H9 (cell line): ENCODE measurements at places on chromosomes 12 and 14.

DNA sequence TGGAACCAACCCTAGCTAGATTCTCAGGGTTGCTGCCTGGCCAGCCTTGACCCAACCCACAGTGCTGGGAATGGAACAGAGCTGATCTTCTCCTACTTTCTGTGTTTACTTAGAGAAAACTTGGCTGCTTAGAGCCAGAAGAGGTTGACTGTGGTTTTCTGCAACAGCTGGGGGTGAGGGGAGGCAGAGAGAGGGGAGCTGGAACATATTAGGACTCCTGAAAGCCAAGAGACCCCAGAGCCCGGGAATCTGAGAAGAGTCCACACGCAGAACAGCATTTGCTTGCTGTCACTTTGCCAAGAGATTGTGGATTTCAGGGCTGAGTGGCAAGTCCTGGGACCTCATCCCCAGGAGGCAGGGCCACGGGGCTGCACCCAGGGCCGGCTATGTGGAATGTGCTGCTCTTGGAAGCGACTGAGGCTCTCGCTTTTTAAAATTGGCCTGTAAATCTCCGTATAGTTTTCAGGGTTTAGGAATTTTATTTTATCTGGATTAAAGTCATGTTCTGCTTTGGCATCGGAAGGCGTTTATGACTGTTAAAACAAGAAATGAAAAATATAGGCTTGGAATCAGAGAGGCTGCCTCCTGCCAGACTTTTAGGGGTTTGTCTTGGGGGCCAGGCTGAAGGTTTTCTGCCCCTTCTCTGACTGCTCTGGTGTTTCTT, 22.3 kb upstream of the MED13L start:
- no peak for DNase-seq

DNA sequence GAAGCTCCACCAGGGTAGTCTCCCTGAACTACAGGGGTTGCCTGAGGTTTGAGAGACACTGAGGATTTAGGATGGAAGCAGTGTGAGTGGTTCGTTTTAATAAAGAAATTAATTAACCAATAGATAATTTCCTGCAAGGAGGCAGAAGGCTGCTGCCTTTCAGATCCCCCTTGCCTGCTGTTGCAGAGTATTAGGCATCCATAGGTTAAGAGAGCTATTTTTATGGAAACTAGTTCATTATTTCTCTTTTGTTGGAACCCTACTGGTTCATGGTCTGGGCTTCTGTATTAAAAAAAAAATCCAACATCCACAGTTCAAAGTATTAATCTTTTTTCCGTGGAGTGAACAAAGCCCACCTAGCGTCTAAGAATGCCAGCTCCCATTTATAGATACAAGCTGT, 50.5 kb upstream of the RTRAF start:
- DNase-seq: no peak

- no peak for DNase-seq
Measured at GRCh38 chr14:65226824-65227604, 124.7 kb upstream of the MAX start.

DNA sequence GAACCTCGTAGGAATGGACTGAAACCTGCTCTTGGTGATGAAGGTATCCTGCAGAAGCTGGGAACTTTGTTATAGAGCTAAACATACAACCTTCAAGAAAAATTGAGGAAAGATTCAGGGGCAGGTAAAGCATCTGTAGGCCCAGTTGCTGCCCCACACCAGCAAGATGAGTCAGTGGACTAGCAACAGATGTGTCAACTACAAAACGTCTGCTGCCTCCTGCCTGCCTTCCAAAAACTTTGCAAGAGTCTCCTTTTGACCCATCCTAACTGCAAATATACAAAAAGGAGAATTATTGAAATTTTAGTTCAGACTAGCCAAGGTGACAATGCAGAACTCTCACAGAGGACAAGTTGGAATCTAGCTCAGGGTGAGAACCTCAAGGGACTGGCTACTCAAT, 60.9 kb upstream of the TMTC1 start:
- DNase-seq: no peak

- DNase-seq: no peak
Measured at GRCh38 chr12:1781772-1782171, 38.6 kb upstream of the LRTM2 start.

GRCh38 chr12:112170376-112170775, 45.0 kb downstream of the TRAFD1 start:
- DNase-seq: no peak

DNA sequence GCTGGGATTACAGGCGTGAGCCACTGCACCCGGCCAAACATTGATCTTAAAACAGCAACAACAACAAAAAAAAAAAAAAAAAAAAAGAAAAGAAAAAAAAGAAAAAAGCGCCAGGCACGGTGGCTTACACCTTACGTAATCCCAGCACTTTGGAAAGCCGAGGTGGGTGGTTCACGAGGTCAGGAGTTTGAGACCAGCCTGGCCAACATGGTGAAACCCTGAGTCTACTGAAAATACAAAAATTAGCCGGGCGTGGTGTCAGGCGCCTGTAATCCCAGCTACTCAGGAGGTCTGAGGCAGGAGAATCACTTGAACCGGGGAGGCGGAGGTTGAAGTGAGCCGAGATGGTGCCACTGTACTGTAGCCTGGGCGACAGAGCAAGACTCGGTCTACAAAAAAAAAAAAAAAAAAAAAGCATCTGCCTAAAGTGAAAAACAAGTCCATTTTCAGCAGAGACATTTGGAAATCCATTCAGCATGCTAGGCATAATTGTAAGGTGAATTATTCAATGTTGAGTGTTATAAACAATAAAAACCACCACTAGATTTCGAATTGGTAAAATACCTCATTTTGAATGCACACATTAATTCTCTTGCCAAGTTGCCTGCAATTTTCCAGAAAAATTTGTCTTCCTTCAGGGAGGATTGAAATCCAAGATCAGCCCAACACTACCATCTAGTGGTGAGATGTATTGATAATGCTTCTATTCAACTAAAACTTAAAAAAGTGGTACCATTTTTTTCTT, 8.0 kb upstream of the CERS5 start:
- no peak for DNase-seq

DNA sequence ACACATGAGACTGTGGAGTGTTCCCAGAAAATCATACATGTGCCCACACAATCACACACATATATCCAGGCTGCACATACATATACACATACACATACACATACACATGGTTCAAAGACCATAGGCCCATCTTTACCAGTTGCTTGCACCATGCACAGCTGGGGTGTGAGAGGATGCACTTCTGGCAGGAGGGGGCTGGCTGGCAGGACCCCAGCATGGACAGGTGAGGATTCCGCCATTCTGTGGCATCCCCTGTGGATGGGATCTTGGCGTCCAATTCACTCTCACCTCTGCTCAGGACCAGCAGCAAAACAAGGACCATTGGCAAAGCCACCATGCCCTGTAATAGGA, 7.0 kb downstream of the ITGB7 start:
- DNase-seq: no peak

GRCh38 chr12:23352670-23353069, 596.8 kb downstream of the SOX5 start:
- no peak for DNase-seq

- DNase-seq: no peak
Measured at GRCh38 chr12:85155791-85156190, 119.6 kb downstream of the LRRIQ1 start.

- no peak for DNase-seq
Measured at GRCh38 chr12:60266381-60266852, 670.6 kb downstream of the SLC16A7 start.
